ENCODE measurements at places on chromosomes 2 and 18.

GRCh38 chr18:79493211-79493800 is 97.6 kb downstream of the NFATC1 start:
- no peak for DNase-seq

DNA sequence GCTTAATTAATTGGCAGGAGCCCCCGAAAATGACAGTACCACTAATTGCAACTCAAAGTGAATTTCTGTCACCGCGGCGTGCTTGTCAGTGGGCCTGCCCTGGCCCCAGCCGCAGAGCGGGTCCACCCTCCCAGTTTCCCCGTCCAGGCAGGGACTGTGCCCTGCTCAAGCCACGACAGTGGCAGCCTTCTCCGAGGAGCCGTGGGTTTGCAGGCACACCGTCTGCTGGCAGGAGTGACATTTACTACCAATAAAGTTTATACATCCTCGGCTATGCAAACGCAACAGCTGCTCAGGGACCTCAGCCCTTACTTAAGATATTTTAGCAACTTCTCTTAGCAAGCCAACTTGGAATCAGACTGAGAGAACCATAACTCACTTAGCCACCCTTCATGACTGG is 112.7 kb downstream of the GBX2 start:
- no peak for DNase-seq

DNA sequence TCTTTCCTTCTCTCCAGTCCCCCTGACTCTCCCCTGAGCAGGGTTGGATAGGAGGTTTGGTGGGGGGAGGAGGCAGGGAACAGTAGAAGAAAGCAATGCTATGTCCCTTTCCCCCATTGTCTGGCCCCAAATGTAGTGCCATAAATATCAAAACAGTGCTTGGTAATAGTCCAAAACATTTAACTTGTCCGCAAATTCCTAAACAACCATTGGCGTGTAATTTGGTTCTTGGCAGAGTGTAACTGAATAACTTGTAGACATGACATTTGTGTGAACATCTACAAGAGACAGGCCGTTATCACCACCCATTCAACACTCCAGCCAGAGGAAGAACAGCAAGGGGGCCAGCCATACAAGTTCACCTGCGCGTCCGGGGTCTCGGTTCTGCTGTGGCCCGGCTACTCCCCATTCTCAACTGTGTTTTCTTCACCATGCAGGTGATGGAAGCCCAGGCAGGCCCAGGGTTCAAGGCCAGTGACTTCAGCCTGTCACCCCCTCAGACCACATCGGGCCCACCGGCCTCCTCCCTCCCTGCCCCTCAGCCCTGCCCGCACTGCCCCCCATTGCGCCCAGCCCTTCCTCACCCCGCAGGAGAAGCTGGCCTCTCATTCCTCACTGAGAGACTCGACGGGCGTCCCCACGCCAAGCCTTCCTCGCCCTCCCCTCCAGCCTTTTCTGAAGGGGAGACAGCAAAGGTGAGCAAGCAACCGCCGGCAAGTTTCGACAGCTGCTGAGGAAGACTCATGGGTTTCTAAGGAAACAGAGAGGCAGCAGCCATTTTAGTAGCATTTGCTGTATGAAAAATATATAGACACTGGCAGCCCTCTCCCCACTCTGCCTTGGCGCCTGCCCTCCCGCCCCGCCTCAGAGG is 699 bp upstream of the RAPGEF4 start:
- DNase-seq: peak; percentile 30

GRCh38 chr2:85457043-85457442 is 38.5 kb downstream of the SH2D6 start:
- DNase-seq: no peak

GRCh38 chr2:1546023-1546591 is 132.8 kb downstream of the TPO start:
- DNase-seq: peak; percentile 63

- DNase-seq: peak; percentile 84
Measured at GRCh38 chr2:32946314-32947075, at the start of gene LTBP1. TSS of gene LTBP1 (plus strand) at chr2:32946953. CDS start at chr2:32947325, 372 bp downstream.

Data from D341Med (cell line).